ENCODE measurements at places on chromosomes 6 and 20. TPM values are rescaled to one million over a fixed set of nuclear protein-coding genes. Genes with fewer than 3 reads are reported as not detected.

Gene PAX1
- not detected for polyA plus RNA-seq

GRCh38 chr6:116543149-116543548, 2.3 kb downstream of the TRAPPC3L start:
- no peaks in the 10 kb centered on the region for H3K4me1 ChIP-seq
- no peaks in the 10 kb centered on the region for H3K36me3 ChIP-seq
- peaks cover 35% of the 10 kb centered on the region for H3K27me3 ChIP-seq
- no peak overlapping the region for H3K27ac ChIP-seq
- no peak for DNase-seq

- DNase-seq: no peak
- H3K27me3 ChIP-seq: no peaks in the 10 kb centered on the region
- H3K36me3 ChIP-seq: no peaks in the 10 kb centered on the region
- H3K4me3 ChIP-seq: no peak overlapping the region
- no peaks in the 10 kb centered on the region for H3K4me1 ChIP-seq
Observed at GRCh38 chr6:40505191-40505810, 81.9 kb downstream of the LRFN2 start.

Gene SS18L1
- 0.41 TPM for polyA plus RNA-seq

DNA sequence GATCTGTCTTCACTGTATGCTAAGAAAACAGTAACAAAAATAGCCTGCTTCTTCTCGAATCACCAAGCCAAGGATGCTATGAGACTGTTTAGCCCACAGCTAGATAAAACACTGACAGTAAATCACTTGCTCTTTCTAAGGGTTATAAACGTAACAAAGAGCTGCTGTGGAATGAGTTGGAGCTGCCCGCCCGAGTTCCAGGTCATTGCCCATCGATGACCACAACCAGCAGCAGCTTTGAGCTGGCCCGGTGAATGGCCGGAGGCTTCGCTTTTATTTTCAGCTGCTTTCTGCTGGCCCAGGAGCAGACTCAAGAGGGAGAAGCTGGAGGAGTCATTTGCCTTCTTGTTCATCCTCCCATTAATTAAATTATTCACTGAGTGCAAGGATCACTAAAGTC, 82.2 kb upstream of the CDH4 start:
- no peaks in the 10 kb centered on the region for H3K27me3 ChIP-seq
- no peaks in the 10 kb centered on the region for H3K36me3 ChIP-seq
- no peak overlapping the region for H3K4me3 ChIP-seq
- H3K4me1 ChIP-seq: no peaks in the 10 kb centered on the region
- DNase-seq: no peak

Gene BFSP1
- polyA plus RNA-seq: not detected

- H3K4me1 ChIP-seq: peaks cover 7% of the 10 kb centered on the region
- H3K27me3 ChIP-seq: no peaks in the 10 kb centered on the region
- H3K4me3 ChIP-seq: no peak overlapping the region
- no peaks in the 10 kb centered on the region for H3K36me3 ChIP-seq
Observed at GRCh38 chr6:89805814-89806371, 13.7 kb downstream of the MDN1 start.

DNA sequence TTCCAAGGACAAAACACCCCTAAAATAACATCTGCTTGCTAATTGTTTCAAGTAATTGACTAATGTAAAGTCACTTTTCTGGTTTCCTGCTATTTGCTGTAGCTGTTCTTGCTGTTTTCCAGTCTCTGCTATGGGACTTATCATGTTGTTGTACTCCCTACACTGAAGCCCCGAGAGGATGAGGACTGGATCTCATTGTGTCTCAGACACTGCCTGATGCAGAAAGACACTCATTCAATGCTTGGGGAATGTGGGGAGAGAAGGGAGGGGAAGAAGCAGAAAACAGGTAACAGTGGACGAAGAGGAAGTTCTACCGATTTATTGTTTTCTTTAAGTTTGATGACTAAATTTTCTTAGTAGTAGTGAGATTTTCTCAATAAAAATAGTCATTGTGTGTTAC, 79.8 kb downstream of the DOK5 start:
- DNase-seq: no peak
- no peak overlapping the region for H3K27ac ChIP-seq
- H3K4me1 ChIP-seq: no peaks in the 10 kb centered on the region

Gene DOP1A
- 0.14 TPM for polyA plus RNA-seq

DNA sequence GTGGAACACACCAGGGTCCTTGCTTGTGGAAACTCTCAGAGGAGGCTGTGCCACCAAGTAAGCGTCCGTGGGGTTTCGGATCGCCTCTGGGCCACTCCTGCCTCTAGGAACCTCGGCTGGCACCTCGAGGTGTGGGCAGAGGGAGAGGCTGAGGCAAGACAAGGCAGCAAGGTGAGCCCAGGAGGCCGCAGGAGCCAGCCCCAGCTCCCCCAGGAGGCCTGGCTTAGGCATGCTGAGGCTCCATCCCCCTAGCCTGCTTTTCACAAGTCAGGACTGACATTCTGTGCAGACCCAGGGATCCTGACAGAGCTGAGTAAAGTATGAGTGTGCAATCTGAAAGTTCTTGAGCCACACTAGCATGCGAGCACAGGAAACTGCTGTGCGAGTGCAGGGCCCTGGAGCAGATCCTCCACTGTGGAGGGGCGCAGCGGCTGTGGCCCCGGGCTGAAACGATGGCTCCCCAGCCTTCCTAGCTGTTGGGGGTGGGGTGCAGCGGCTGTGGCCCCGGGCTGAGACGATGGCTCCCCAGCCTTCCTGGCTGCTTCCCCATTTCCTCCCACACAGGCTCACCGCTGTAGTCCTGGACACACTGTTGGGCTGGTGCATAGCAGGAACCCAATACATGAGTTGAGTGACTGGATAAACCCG, 75.2 kb upstream of the CD93 start:
- DNase-seq: no peak
- H3K36me3 ChIP-seq: no peaks in the 10 kb centered on the region
- H3K27ac ChIP-seq: no peak overlapping the region
- H3K4me3 ChIP-seq: no peak overlapping the region

DNA sequence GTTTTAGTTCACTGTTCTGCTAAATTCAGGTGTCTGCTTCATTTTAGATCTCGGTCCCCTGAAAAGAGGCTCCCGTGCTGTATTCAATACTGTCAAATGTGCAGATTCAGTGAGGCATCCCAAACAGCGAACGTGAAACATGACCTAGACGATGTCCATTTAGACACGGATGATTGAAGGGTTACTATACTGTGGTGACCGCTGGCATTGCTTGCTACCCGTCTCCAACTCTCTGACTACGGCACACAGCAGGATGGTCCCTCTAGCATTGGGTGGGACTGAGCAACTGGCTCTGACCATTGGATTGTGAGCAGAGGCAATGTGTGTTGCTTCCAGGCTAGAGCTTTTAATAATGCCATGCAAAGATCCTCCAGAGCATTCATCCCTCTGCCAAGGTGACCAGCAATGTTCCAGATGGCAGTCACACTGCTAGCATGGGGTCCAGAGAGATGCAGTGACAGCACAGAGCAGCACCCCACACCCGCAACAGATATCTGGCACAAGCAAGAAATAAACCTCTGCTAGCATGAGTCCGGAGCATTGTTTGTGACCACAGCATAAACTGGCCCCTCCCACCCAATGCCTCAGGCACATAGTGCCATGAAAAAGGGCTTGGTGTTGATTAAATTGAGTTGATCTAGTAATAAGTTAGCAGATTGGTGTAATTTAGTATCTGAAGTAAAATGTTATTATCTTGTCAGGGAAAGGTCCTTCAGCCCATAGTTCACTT, 9.0 kb downstream of the METTL24 start:
- H3K27ac ChIP-seq: no peak overlapping the region
- peaks cover 6% of the 10 kb centered on the region for H3K27me3 ChIP-seq
- no peak for DNase-seq

GRCh38 chr6:7189101-7189758, 81.5 kb downstream of the RREB1 start:
- peaks cover 31% of the 10 kb centered on the region for H3K36me3 ChIP-seq
- H3K27ac ChIP-seq: no peak overlapping the region
- no peak overlapping the region for H3K4me3 ChIP-seq

GRCh38 chr20:4666001-4666479, 55.7 kb upstream of the PRND start:
- H3K27ac ChIP-seq: peak overlapping the region; percentile 8
- DNase-seq: no peak
- no peaks in the 10 kb centered on the region for H3K36me3 ChIP-seq

GRCh38 chr6:157239671-157240058, 83.7 kb downstream of the TMEM242 start:
- H3K36me3 ChIP-seq: peaks cover 13% of the 10 kb centered on the region
- H3K27me3 ChIP-seq: peaks cover 57% of the 10 kb centered on the region
- no peak overlapping the region for H3K4me3 ChIP-seq
- DNase-seq: no peak

Measured in naive B cell (primary cell).